Mammary epithelial cell (primary cell): ENCODE measurements at places on chromosomes 16 and 17. TPM values are rescaled to one million over a fixed set of nuclear protein-coding genes. Genes with fewer than 3 reads are reported as not detected.

SULT1A4 gene
- polyA plus RNA-seq = 0.79 TPM

INCA1 gene
- polyA plus RNA-seq = 0.27 TPM

SUMO2 gene
- polyA plus RNA-seq = 71.8 TPM

GNGT2 gene
- not detected for polyA plus RNA-seq

GRCh38 chr17:65389949-65390348, 171.5 kb downstream of the AXIN2 start:
- peak; percentile 27 for DNase-seq

- no peak for DNase-seq
Measured at GRCh38 chr16:66885491-66885890, 5.2 kb downstream of the PDP2 start.

DNA sequence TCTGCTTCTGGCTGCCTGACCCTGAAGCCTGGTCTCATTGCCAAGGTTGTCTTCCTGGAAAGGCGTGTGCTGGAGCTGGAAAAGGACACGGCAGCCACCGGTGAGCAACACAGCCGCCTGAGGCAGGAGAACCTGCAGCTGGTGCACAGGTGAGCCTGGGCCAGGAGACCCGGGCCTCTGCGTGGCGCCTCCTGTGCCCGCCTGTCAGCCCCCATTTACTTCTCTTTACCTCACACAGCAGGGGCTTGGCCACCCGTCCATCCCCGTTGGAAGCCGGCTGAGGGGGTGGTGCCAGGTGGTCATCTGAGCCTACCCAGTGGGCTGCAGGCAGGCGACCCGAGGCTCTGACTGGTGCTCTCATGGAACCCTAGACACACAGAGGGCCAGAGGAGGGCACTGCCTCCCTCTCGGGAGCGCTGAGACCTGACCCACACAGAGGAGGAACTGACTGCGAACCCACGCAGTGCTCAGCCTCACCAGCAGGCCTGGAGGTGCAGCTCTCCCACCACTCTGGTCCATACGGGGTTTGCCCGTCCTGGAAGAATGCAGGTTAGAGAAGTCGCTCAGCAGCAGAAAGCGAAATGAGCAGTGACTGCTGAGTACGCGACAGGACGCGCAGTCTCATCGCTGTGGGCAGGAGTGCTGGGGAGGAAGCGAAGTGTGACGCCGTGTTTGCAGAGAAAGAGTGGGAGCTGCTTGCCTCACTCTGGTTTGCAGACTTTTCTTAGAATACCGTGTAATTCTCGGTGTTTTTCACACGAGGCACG, 21.9 kb upstream of the CAPN15 start:
- DNase-seq = no peak

- no peak for DNase-seq
Measured at GRCh38 chr17:17698869-17699351, 17.7 kb downstream of the RAI1 start.

DNA sequence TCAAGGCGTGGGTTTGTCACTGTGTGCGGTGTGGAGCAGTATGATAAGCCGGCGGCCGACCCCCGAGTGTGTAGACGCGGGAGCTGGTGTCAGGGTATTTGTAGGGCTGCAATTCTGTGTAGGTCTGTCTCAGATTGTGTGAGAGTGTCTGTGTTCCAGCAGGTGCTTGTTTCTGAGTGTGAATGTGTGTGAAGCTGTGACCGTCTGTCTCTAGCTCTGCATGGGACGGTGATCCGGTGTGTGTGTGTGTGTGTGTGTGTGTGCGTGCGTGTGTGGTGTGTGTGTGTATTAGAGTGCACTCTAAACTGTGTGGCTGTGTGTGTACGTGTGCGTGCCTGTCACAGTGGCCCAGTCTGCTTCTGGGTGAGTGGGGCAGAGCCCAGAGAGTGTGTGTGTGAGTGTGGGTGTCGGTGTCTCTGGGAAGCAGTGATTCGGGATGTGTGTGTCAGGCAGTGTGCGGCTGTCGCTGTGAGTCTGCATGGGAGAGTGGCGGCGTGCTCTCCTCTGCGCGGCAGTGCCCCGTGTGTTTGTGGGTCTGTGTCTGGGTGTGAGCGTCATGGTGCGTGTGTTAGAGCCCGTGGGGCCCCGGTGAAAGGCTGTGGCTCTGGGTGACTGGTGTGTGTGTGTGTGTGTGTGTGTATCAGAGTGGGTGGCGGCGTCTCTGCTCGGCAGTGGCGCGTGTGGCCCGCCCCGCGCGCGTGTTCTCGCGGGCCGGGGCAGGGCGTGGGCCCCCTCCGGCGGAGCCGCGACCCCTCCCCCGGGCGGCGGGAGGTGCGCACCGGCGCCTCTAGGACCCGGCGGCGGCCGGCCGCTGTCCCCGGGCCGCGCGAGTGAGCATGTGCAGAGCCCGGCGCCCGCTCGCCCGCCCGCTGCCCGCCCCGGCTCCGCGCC, at the start of gene WSCD1:
TSS of gene WSCD1 (plus strand) at position 841 of the 891 bp plus-strand sequence. CDS start 10,280 bp downstream, outside the sequence.
- no peak for DNase-seq

- DNase-seq = no peak
Measured at GRCh38 chr17:8875436-8875835, 8.0 kb upstream of the PIK3R6 start.

DNA sequence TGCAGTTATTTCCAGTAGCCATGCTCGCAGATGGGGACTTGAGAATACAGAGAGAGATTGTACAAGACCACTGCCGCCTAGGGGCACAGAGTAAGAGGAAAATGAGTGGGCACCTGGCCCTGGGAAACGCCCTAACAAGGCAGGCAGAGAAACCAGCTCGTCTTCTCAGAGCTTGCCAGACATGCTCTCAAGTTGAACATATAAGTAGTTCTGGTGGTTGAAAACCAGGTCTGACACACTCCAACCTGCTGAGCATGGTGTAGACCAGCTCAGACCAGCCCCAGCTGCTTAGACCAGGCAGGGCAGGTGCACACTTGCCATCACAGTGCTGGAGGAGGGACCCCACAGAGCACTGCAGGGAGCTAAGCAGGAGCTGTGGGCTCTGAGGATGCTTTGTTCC, 250.5 kb downstream of the CPPED1 start:
- DNase-seq = peak; percentile 3

DNA sequence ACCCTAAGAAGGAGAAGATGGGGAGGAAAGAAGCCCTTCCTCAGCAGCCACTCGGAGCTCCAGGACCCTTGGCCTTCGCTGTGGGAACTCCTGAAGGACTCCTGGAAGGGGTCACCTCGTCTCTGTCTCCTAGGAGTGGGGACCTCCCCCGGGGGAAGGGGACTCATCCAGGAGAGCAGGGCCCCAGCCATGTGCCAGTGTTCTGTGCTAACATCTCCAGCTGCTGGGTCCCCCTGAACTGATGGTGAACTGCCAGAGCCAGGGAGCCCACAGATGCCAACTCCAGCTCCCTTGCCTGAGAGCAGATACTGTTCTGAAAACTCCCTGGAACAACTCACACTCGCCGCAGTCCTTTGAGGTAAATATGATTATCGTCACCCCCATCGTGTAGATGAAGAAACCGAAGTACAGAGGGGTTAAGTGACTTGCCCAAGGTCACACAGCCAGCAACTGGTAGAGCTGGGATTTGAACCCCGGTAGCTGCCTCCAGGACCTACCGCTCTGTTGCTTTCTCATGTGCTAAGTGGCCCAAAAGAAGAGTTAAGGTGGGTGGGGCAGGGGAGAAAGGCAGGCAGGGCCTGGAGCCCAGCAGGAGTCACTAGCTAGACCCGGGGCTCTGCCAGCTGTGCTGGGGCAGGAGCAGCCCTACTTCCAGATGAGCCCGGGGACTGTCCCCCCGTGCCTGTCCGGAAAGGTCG, 10.5 kb downstream of the TIMM22 start:
- DNase-seq = no peak

DNA sequence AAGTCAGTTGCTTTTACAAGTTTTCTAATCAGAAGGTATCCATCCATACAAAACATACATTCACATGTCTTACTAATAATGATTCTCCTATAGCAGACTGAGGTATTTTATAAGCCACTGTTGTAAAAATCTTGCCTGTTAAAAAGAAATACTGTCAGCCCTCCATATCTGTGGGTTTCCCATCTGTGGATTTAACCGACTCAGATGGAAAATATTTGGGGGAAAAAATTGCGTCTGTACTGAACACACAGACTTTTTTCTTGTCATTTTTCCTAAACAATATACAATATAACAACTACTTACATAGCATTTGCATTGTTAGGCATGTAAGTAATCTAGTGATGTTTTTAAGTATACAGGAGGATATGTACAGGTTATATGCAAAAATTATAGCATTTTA, 90.4 kb downstream of the PARN start:
- no peak for DNase-seq

GRCh38 chr17:50613007-50613992, 21.4 kb upstream of the ABCC3 start:
- no peak for DNase-seq

DNA sequence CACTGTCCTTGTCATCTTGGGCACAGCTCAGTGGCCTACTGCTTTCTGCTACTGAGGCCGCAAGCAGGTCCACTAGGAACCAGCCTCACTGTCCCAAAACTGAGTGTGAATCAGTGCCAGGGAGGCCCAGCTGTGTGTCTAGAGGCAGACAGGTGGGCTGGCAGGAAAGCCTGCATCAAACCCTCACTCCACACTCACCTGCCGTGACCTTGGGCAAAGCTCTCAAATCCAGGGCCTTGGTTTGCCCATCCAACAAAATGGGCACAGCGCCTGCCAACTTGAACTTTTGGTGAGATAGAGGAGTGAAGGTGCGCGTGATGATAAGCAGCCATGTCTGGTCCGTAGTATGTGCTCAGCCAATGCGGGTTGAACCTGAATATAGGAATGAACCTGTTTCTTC, 14.8 kb downstream of the ATP2C2 start:
- no peak for DNase-seq

GRCh38 chr17:40443196-40443987, at the start of gene IGFBP4:
IGFBP4 (plus strand) TSS chr17:40443450; CDS start chr17:40443736, 286 bp downstream.
- peak; percentile 55 for DNase-seq

GRCh38 chr16:30567991-30568638, 3.4 kb downstream of the ZNF688 start:
- peak; percentile 96 for DNase-seq

DNA sequence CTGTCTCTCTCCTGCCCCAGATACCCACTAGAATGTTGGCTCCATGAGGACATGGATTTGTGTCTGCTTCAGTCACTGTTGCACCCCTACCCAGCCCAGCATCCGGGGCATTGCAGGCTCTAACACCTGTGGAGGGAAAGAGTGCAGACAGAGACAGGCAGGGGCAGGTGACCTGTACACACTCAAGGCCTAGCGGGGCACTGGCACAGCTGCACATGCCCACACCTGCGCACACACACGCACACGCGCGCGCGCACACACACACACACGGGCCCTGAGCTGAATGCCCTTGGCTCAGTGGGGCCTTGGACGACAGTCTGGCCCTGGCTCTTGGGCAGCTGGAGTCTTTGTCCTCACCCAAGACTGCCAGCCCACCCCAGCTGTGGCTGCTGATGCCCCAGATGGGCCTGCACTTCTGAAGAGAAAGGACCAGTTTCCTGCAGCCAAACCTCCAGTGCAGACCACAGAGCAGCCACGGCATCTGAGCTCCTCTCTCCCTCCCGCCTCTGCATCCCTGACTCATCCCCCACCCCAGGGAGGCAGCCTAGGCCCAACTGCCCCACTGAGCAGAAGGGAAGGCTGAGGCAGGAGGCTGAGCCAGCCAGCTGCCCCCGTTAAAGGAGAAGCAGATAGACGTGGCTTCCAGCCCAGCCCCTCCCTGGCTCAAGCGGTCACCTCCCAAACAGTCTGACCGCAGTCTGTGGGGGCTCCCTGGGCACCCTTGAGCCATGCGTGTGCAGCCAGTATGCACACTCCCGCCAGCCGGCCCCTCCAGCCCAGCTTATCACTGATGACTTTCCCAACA, 12.3 kb upstream of the RAI1 start:
- DNase-seq = no peak

DNA sequence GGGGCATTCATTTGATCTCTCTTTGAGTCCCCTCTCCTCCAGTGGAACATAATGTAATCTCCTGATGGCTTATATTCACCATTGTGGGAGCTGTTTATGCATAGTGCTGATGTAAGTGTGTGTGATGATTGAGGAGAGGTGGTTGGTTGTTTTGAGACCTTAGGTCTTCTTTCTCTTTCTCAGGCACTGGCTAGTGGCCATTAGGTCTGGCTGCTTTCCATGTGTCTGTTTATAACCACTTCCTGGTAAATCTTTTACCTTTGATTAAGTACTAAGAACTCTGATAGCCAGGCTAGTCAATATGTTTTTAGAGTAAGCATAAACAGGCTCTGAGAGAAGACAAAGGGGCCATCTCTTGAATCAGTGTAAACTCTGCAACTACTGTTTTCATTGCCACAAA, 27.9 kb downstream of the VAT1L start:
- no peak for DNase-seq

DNA sequence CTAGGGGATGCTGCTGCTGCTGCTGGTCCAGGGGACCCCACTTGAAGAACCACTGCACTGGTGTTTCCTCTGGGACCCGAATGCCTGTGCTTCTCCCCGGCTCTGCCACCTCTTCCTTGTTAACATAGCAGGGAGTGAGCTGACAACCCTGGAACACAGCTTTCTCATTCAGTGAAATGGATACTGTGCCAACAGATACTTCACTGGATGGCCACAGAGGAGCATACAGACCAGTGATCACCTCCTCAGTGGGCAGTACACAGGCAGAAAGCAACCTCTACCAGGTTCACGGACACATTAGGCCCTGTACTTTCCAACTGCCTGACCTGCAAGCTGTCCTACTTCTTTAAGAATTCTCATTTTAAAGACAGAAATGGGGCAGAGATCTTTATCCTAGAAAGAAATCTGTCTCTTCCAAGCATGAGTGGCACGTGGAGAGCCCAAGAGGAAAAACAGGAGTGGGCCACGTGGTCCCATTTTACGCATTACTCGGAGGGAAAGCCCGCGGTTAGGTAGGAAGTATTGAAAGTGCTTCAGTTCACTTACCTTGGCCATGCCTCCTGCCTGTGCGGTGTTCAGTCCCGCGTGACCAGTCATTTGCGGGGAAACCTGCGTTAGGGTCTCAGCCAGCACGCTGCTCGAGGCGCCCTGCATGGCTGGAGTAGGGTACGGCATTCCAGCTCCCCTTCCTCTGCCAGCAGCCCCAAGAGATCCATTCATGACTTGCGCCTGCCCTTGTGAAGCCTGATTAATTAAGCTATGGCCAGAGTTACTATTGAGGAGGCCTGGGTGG, 30.6 kb downstream of the CREBBP start:
- no peak for DNase-seq

DNA sequence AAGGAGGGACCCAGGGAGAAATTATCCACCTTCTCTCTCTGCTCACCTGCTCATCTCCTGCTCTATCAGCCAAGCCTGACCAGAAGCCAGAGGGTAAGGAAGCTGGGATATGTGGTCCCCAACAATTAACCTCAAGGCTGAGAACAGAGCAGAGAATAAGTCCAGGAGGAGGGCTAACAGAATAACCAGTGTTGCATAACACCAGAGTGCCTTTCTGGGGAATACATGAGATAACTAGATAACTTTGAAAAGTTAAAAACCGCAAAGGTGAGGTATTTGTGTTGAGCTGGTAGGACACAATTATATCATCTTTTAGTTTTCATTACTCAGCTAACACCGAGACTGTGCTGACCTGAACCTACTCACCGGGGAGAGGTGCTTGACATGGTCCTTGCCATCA, 180.8 kb downstream of the SALL1 start:
- DNase-seq = peak; percentile 23
